DMS53 (cell line): ENCODE measurements at places on chromosomes 2 and 18.

- DNase-seq = peak; percentile 51
These were observed 70.5 kb downstream of the CSRNP3 start for GRCh38 chr2:165539985-165540384.

DNA sequence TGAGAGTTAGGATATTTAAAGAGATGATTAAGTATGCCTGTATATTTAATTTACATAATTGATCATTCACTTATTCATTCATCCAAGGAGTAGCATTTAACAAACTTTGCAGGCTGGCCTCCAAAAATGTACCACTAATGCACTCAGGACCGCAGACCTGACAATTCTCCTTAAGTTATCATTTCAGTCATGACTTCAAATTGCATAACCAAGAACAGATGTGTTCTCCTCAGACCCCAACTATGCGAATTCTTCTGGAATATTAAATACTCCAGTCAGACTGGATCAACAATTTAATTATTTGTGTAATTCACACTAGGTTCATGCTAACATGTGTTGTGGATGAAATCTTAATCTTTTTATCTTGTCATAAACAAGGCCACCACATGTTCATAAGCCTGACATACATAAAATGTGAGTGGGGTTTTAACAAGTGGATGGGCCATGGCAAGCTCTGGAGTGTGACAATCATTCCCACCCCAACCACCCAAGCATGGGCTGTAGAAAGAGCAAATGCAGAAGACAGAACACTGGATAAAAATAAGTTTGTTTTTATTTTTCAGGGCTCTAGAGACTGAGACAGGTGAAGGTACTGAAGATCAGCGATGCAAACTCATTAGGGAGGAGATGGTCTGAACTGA lies 3.2 kb downstream of the REG1B start:
- no peak for DNase-seq

DNA sequence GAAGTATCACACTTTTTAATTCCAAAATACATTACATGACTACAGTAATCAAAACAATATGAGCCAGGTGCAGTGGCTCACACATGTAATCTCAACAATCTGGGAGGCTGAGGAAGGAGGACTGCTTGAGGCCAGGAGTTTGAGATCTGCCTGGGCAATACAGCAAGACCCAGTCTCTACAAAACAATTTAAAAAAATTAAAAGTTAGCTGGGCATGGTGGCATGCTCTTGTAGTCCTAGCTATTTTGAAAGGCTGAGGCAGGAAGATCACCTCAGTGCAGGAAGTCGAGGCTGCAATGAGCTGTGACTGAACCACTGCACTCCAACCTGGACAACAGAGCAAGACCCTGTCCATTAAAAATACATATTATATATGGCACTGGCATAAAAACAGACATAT lies 109.8 kb downstream of the USP34 start:
- DNase-seq = no peak

GRCh38 chr18:30889519-30890301 lies 152.8 kb downstream of the DSC3 start:
- peak; percentile 72 for DNase-seq

DNA sequence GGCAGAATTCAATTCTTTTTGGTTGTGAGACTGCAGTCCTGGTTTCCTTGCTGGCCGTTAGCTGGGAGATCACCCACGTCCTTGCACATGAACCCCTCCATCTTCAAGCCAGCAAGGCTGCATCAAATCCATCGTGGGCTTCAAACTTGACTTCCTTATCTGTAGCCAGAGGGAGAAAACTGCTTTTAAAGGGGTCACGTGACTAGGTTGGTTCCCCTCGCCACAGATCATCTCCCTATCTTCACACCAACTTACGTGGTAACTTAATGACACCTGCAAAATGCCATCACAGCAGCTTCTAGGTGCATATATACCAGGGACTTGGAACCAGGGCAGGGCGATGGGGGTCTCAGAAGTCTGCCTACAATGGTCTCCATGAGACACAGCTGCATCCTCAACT lies 169.5 kb downstream of the MTCL1 start:
- no peak for DNase-seq

DNA sequence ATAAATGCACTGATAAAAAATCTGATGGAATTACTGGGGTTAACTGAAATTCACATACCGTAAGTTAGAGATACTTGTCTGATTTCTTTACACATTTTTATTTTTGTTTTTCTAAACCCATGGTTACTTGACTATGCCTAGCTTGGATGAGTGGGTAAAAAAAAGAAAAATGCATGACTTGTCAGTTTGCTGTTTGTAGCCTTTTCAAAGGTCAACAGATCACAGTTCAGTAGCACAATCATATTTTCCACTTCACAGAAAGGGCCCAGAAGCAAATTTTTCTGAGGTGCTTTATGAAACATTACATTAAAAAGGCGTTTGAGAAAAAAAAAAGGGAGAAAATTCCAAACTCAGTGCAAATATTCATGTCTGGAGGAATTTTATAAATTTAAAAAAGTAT lies 16.4 kb downstream of the SLC16A14 start:
- DNase-seq = no peak

GRCh38 chr2:236971131-236971821 lies 114.4 kb upstream of the COPS8 start:
- no peak for DNase-seq

DNA sequence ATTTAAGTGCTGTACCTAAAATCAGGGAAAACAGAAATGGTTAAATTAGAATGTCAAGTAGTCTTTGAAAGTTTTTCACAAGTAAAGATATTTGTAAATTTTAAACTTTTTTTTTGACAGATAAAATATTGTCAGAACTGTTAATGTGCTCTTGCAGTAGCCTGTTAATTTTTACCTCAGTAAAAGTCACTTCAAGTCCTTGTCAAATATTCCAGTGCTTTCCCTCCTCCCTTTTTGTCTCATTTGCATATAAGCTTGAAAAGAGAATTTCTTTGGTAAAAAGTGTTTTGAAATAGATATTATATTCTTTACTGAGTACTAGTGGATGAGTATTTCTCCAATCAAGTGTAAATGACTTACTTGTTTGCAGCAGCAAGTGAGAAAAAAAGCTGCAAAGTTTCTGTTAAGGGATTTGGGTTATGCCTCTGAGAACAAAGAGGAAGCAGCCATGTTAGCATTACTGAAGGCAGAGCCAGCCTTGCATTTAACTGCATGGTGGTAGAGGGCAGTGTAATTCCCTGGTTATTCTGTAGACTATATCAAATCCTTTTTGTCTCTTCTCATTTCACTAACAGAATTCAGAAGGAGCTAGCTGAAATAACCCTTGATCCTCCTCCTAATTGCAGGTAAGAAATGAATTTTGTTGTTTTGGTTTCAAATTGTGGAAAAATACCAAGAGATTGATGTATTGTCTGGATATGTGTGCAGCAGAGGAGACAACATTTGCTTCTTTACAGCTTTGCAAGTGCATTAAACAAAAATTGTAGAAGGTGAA lies 3.2 kb downstream of the UBE2E3 start:
- DNase-seq = peak; percentile 83

- no peak for DNase-seq
These were observed 98.7 kb upstream of the POU3F3 start for GRCh38 chr2:104755026-104755878.

GRCh38 chr2:237361194-237362004 lies 52.6 kb downstream of the COL6A3 start:
- DNase-seq = no peak

- DNase-seq = no peak
These were observed 36.3 kb upstream of the MBP start for GRCh38 chr18:77168811-77169311.

DNA sequence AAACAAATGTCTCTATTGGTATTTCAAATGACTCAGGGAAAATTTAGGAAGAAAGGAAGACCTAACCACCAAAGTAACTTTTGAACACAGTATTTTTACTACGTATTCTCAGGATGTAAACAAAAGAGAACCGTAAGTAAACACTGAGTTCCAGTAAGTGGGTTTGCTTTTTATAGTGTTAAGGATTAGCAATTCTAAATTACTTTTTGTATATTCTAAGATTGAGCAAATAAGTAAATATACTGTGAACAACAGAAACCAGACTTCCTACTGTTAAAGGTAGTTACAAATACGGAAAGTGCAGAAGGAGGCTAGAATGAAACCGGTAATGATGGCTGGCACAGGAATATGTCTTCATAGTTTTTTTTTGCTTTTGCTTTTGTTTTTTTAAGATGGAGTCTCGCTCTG lies 31.5 kb downstream of the SESTD1 start:
- DNase-seq = peak; percentile 53

- DNase-seq = no peak
These were observed 15.6 kb downstream of the IL18RAP start for GRCh38 chr2:102438578-102438977.

- DNase-seq = no peak
These were observed 245.6 kb downstream of the FAM210A start for GRCh38 chr18:13480571-13481255.

- peak; percentile 32 for DNase-seq
These were observed 93.0 kb downstream of the NRP2 start for GRCh38 chr2:205775097-205775877.

- no peak for DNase-seq
These were observed 83.3 kb upstream of the ZNF521 start for GRCh38 chr18:25435149-25435782.

DNA sequence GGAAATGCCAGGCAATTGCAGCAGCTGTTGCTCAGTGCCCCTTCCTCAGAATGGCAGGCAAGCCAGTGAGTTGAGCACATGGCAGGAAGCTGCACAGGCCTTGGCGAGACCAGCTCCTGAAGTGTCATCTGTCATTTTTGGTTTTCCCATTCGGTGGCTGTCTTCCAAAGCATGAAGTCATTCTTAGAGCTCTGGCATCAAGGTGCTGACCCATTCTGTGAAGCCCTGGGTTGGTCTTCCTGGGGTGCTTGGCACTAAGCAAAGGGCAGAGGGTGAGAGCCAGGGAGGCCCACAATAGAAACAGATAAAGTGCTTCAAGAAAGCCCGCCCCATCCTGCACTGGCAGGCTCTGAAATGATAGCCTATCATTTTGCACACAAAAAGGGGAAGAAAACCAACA lies 150.5 kb downstream of the VAPA start:
- DNase-seq = no peak

GRCh38 chr2:220226076-220226475 lies 598.6 kb downstream of the SLC4A3 start:
- DNase-seq = no peak

- peak; percentile 67 for DNase-seq
These were observed 947 bp downstream of the ITSN2 start for GRCh38 chr2:24359129-24360049.

- no peak for DNase-seq
These were observed 674.3 kb upstream of the NRXN1 start for GRCh38 chr2:51706220-51706619.

GRCh38 chr18:6878556-6879297 lies 149.2 kb downstream of the ARHGAP28 start:
- DNase-seq = no peak

- no peak for DNase-seq
These were observed 604 bp downstream of the COQ10B start for GRCh38 chr2:197453914-197454398.

- DNase-seq = no peak
These were observed 110.7 kb downstream of the ICA1L start for GRCh38 chr2:202760848-202761247.
